Panc1 (cell line): ENCODE measurements at places on chromosomes 5 and 9. TPM values are rescaled to one million over a fixed set of nuclear protein-coding genes. Genes with fewer than 3 reads are reported as not detected.

SELENOP gene
- total RNA-seq = 1.6 TPM

MYO10 gene
- 71.9 TPM for total RNA-seq

TAL2 gene
- total RNA-seq = not detected

SLC34A3 gene
- total RNA-seq = not detected

BHMT2 gene
- total RNA-seq = not detected

ANKRD31 gene
- not detected for total RNA-seq

PLAC8L1 gene
- 0.49 TPM for total RNA-seq

IRF1 gene
- total RNA-seq = 48.9 TPM

CA9 gene
- 0.31 TPM for total RNA-seq

CEL gene
- 4.3 TPM for total RNA-seq

GABBR2 gene
- 6.3 TPM for total RNA-seq

EQTN gene
- not detected for total RNA-seq

CFAP77 gene
- total RNA-seq = not detected

KCNV2 gene
- total RNA-seq = not detected

SLCO6A1 gene
- not detected for total RNA-seq

ACSL6 gene
- total RNA-seq = 0.18 TPM

RNF208 gene
- 11.5 TPM for total RNA-seq

TAF11L5 gene
- not detected for total RNA-seq

FGF10 gene
- total RNA-seq = not detected

WDR31 gene
- 0.80 TPM for total RNA-seq

INSL4 gene
- total RNA-seq = not detected

HEMGN gene
- total RNA-seq = not detected

ITK gene
- total RNA-seq = 0.26 TPM

SLC4A9 gene
- total RNA-seq = not detected

DDX4 gene
- not detected for total RNA-seq

DUSP1 gene
- 79.9 TPM for total RNA-seq

CARD9 gene
- 1.7 TPM for total RNA-seq

TMC1 gene
- total RNA-seq = 0.36 TPM

SPINK7 gene
- total RNA-seq = not detected

C5orf58 gene
- 0.15 TPM for total RNA-seq

ANKRD55 gene
- not detected for total RNA-seq

CDH9 gene
- total RNA-seq = 0.10 TPM

PCDHAC2 gene
- 8.8 TPM for total RNA-seq

TNFSF15 gene
- total RNA-seq = 0.03 TPM

FBP2 gene
- not detected for total RNA-seq

OR4F3 gene
- total RNA-seq = not detected

CXCL14 gene
- not detected for total RNA-seq

RELL2 gene
- 13.3 TPM for total RNA-seq

GPX3 gene
- total RNA-seq = 8.5 TPM

AMBP gene
- total RNA-seq = 1.7 TPM

OR13J1 gene
- total RNA-seq = not detected

VLDLR gene
- 2.1 TPM for total RNA-seq
